ENCODE measurements at places on chromosomes 1 and 21. TPM values are rescaled to one million over a fixed set of nuclear protein-coding genes. Genes with fewer than 3 reads are reported as not detected.
A peak's percentile ranks its signal among the peaks of the same experiment; 100 is the strongest.

DNA sequence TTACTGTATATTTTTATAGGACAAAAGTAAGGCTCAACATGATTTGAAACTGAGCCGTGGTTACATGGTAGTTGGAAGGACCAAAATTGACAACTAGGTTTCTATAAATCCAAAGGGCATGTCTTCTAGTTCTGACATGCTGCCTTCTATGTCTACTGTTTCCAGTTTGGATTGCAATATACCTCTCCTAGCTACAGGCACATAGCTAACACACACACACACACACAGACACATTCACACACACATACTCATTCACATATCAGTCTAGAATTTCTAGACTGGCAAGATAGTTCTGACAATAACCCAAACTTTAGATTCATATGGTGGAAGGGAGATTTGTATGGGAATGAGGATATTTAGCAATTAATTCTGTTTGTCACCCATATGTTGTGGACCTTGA, 544.8 kb upstream of the CAMK1G start:
- peaks cover 21% of the 10 kb centered on the region for H3K4me1 ChIP-seq
- H3K27ac ChIP-seq, result no peak overlapping the region
- no peaks in the 10 kb centered on the region for H3K36me3 ChIP-seq
- no peak for DNase-seq

DNA sequence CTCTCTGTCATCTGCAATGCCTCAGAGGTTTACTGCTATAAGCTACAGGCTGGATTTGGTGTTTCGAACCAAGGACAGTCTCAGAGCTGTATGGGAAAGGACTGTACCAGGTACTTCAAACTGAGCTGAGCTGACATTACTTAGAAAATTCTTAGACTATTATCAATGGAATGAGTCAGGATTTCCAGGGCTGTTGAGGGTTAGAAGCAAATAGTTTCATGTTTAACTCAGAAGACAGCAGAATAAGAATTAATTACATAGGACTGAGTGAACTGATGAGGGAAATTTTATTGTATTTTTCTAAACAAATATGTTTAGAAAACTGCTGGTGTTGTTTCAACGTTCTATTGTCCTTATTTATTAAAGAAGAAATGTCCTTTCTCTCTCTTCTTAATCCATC, 74.3 kb upstream of the CAPZB start:
- peak overlapping the region; percentile 2 for H3K4me3 ChIP-seq
- H3K4me1 ChIP-seq, result peaks cover 49% of the 10 kb centered on the region
- H3K27ac ChIP-seq, result peak overlapping the region; percentile 84
- H3K27me3 ChIP-seq, result no peaks in the 10 kb centered on the region
- DNase-seq, result peak; percentile 90

GRCh38 chr1:228207381-228207810, 448 bp upstream of the OBSCN start:
- H3K4me1 ChIP-seq, result no peaks in the 10 kb centered on the region
- DNase-seq, result no peak
- no peaks in the 10 kb centered on the region for H3K27me3 ChIP-seq
- no peak overlapping the region for H3K27ac ChIP-seq
- no peak overlapping the region for H3K4me3 ChIP-seq

GRCh38 chr1:170555370-170555769, 23.4 kb downstream of the GORAB start:
- H3K27ac ChIP-seq, result peak overlapping the region; percentile 42
- no peak overlapping the region for H3K4me3 ChIP-seq
- peaks cover 73% of the 10 kb centered on the region for H3K36me3 ChIP-seq
- H3K4me1 ChIP-seq, result peaks cover 35% of the 10 kb centered on the region
- peaks cover 5% of the 10 kb centered on the region for H3K27me3 ChIP-seq

- no peaks in the 10 kb centered on the region for H3K36me3 ChIP-seq
- DNase-seq, result no peak
- H3K4me3 ChIP-seq, result no peak overlapping the region
- H3K27ac ChIP-seq, result no peak overlapping the region
Measured at GRCh38 chr1:53368314-53369033, 40.6 kb upstream of the LRP8 start.

DNA sequence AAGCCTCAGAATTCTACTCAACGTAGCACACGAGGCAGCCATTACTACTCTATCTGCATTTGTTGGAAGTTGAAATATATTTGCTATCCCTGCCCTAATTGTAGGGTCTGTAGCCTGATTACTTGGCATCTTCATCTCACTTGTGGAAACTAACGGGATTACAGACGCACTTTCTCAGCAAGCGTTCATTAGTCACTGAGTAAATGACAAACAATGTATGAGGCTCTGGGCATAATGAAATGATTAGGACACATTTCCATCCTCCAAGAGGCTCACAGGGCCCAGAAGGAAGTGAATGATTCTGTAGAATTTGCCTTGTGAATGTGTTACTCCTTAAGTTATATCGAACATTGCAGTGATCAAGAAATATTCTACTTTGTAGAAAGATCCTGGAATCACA, 78.1 kb downstream of the KIF26B start:
- no peak for DNase-seq
- H3K27me3 ChIP-seq, result 0 out of 2 replicates have a peak, but pooled peaks cover 2% of the 10 kb centered on the region
- peaks cover 9% of the 10 kb centered on the region for H3K4me1 ChIP-seq
- H3K27ac ChIP-seq, result no peak overlapping the region
- no peaks in the 10 kb centered on the region for H3K36me3 ChIP-seq

GRCh38 chr1:203495845-203496244, 1.9 kb downstream of the OPTC start:
- H3K4me1 ChIP-seq, result peaks cover 3% of the 10 kb centered on the region
- DNase-seq, result no peak
- no peak overlapping the region for H3K27ac ChIP-seq
- no peak overlapping the region for H3K4me3 ChIP-seq
- H3K36me3 ChIP-seq, result no peaks in the 10 kb centered on the region

- no peaks in the 10 kb centered on the region for H3K27me3 ChIP-seq
- peaks cover 72% of the 10 kb centered on the region for H3K4me1 ChIP-seq
- peak overlapping the region; percentile 98 for H3K27ac ChIP-seq
- no peak overlapping the region for H3K4me3 ChIP-seq
- no peaks in the 10 kb centered on the region for H3K36me3 ChIP-seq
- DNase-seq, result peak; percentile 51
Measured at GRCh38 chr1:115432061-115432460, 94.0 kb upstream of the NGF start.

DNA sequence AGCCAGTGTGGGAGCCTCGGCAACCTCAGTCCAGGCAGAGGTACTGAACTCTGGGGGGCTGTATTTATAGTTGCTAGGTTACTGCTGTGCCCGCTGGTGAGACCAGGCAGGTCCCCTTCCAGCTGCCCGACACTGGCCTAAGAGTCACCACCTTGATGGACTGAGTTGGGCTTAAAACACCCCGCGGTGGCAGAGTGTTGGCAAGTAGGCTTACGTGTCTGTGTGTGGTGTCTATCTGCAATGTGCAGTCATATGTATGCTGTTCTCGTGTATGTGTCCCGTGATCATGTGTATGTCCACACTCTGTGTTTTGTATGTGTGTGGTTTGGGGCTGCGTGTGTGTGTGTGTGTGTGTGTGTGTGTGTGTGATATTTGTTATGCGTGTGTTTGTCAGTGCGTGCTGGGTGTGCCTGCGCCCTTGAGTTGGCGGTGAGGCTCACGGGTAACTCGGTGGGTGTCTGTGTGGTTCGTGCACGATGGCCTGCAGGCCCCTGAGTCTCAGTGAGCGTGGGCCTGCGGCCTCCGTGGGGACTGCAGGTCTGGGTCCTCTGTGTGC, 65.5 kb downstream of the MEF2D start:
- DNase-seq, result no peak
- peaks cover 70% of the 10 kb centered on the region for H3K27me3 ChIP-seq
- no peak overlapping the region for H3K27ac ChIP-seq
- peaks cover 13% of the 10 kb centered on the region for H3K4me1 ChIP-seq
- 0 out of 2 replicates have a peak, but pooled peaks cover 5% of the 10 kb centered on the region for H3K36me3 ChIP-seq

- no peak overlapping the region for H3K4me3 ChIP-seq
- peaks cover 49% of the 10 kb centered on the region for H3K27me3 ChIP-seq
- no peak overlapping the region for H3K27ac ChIP-seq
Measured at GRCh38 chr1:44366371-44366975, 11.4 kb upstream of the ERI3 start.

DNA sequence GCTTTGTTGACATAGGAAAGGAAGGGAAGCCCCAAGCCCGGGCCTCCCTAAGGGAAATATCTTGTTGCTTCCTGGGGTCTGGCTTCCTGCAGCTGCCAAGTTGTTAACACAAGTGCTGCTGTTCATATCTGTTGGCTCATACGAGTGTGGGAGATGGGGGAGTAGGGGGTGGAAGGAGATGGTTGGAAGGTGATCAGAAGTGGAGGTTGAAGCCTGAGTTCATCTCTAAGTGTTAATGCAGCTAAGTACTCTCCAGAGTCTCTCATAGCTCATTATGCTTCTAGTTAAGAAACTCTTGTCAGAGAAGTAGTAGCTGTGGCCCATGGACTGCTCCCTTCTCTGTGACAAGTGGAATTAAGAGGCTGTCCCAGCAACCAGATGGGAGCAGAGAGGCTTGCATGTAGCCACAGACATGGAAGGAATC, 319.2 kb upstream of the SPAG17 start:
- H3K27me3 ChIP-seq, result peaks cover 5% of the 10 kb centered on the region
- H3K4me1 ChIP-seq, result no peaks in the 10 kb centered on the region
- no peak for DNase-seq
- H3K36me3 ChIP-seq, result no peaks in the 10 kb centered on the region
- H3K27ac ChIP-seq, result no peak overlapping the region

GRCh38 chr1:111989531-111990025, at the start of gene KCND3:
TSS of gene KCND3 (minus strand) at chr1:111989668.
- H3K36me3 ChIP-seq, result no peaks in the 10 kb centered on the region
- peaks cover 50% of the 10 kb centered on the region for H3K27me3 ChIP-seq
- H3K4me1 ChIP-seq, result peaks cover 10% of the 10 kb centered on the region
- peak within 1 kb of the TSS; percentile 60 for H3K4me3 ChIP-seq

DNA sequence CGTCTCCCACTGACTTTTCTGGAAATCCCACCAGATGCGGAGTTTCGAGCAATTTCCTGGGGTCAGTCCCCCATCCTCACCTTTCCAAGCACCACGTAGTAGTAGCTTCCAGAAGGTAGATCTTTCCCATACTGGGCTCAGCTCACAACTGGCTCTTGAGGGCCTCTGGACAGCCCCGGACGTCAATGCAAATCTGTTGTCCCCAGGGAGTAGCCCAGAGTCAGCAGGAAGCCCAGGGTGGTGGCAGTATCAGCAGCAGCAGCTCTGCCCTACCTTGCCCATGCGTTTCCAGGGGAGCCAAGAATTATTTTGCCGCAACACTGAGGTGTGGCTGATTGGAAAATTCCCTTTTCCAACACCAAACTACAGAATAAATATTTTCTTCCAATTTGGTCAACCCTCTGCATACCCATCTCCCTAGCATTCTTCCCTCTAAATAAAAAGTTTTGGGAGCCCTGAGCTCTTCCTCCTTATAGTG, 70.3 kb downstream of the CD46 start:
- H3K27me3 ChIP-seq, result peaks cover 12% of the 10 kb centered on the region
- peak overlapping the region; percentile 85 for H3K4me3 ChIP-seq
- peaks cover 88% of the 10 kb centered on the region for H3K4me1 ChIP-seq
- H3K27ac ChIP-seq, result peak overlapping the region; percentile 99
- DNase-seq, result no peak
- H3K36me3 ChIP-seq, result peaks cover 31% of the 10 kb centered on the region

DNA sequence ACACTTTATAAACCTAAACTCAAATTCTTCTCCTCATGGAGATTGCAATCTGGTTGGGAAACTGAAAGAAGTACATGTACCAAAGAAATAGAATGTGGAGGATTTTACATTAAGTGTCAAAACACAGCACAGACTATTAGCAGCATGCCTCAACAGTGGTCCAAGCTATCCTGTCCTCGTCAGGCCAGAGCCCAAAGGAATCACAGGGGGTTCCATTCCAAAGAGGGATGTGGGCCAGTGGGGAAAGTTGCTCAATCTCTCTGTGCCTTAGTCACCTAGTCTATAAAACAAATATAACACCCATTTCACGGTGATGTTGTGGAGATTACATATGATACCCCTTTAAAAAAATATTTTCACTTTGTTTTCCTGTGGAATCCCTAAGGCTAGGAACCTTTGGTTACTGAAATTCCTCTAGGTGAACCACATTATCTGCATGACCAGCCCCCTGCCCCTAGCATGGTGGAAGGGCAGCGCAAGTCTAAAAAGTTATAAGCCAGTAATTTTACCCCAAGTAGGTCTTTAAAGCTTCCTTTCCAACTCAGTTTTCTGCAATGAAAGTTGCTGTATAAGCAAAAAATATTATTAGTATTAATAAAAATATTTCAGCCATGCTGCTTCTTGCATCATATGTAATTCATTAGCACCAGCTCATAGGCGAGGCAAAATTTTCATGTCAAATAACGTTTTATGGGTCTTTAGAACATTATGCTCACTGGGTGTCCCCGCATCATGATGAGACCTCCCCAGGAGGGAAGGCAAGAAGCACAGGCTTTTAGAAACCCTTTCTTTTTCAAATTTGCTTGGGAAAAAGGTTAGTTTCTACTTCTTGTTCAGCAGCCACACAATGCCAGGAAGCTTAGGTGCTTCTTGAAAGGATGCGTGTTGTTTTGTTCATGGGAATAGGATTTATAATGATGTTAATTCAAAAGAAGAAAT, 548.8 kb upstream of the PKN2 start:
- no peaks in the 10 kb centered on the region for H3K4me1 ChIP-seq
- H3K27ac ChIP-seq, result no peak overlapping the region
- no peak for DNase-seq

DNA sequence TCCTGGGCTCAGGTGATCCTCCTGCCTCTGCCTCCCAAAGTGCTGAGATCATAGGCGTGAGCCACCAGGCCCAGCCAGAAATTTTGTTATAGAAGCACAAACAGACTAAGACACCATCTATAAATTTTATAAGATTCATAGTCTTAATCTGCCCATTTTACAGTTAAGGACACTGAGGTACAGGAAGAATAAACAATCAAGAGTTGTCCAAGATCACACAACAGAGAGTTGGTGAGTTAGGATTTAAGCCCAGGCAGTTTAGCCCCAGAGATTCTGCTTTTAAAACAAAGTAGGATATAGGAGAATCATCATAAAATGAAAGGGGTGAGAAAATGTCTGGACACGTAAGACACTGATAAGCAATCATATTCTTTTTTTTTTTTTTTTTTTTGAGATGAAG, 6.8 kb downstream of the TEX46 start:
- H3K4me3 ChIP-seq, result no peak overlapping the region
- H3K27ac ChIP-seq, result no peak overlapping the region
- DNase-seq, result no peak
- H3K4me1 ChIP-seq, result peaks cover 16% of the 10 kb centered on the region

- H3K4me1 ChIP-seq, result peaks cover 20% of the 10 kb centered on the region
- H3K4me3 ChIP-seq, result no peak overlapping the region
- H3K27me3 ChIP-seq, result peaks cover 3% of the 10 kb centered on the region
- peak; percentile 54 for DNase-seq
- no peak overlapping the region for H3K27ac ChIP-seq
Measured at GRCh38 chr1:41810446-41810845, 108.3 kb downstream of the HIVEP3 start.

FOXD2 gene
- 0.16 TPM for total RNA-seq

PRCC gene
- total RNA-seq, result 69.0 TPM

GAS5 gene
- 357 TPM for total RNA-seq

ZNF678 gene
- 2.7 TPM for total RNA-seq

RCC1 gene
- total RNA-seq, result 42.0 TPM

All from HFFc6 (cell line).